ENCODE measurements at places on chromosomes 3 and 15.

GRCh38 chr3:48306290-48306689 is 27.2 kb downstream of the SPINK8 start:
- DNase-seq, result no peak

- no peak for DNase-seq
Observed at GRCh38 chr3:60013241-60013640, 963.4 kb upstream of the CFAP20DC start.

- no peak for DNase-seq
Observed at GRCh38 chr3:12335421-12335820, 46.6 kb downstream of the PPARG start.

DNA sequence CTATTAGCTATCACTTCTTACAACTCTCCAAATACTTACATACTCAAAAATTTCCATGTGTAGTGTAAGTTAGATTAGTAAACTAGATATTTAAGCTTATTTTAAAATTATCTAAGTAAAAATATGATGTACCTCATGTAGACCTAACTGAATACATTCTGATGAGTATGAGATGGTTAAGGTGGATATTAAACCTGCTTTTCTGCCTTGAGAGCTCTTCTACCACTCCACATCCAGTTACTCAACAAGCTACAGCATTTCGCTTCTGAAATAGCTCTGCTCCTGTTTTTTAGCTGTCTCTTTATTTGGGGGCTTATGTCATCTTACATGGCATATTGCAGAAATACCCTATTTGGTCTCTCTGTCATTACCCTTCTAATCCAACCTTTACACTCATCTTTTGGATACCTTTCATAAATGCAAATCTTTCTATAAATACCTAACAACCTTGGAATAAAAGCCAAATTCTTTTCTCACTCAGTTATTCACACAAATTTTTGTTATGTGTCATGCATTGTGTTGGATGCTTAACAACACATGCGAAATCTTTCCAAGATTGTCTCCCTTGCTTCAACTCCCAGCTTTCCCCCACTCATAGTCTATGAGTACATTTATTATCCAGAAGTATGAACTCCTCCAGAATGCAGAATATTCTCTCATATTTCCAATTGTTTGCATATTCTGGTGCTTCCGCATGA is 92.0 kb downstream of the ALCAM start:
- no peak for DNase-seq

- DNase-seq, result no peak
Observed at GRCh38 chr15:58431221-58432149, at the start of gene LIPC. TSS of gene LIPC (plus strand) at chr15:58431991. CDS start at chr15:58432033, 42 bp downstream.

DNA sequence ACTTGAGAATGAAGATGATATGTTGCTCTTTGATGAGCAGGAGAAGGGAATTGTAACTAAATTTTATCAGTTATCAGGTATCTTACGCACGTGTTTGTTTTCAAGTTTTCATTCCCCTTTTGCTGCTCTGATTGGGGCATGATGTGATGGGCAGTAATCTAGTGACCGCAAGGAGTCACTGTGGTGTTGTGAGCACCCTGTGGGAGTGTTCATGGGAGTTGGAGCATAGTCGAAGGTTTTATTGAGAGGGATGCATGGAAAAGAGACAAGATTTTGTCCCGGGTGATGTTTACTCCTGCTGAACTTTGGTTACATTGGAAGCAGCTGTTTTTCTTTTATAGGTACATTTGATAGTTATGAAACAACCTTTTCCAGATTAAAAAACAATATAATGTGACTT is 2.1 kb downstream of the FAN1 start:
- DNase-seq, result no peak

GRCh38 chr15:97903971-97904572 is 56.4 kb upstream of the ARRDC4 start:
- no peak for DNase-seq

GRCh38 chr15:48413304-48413703 is 82.1 kb downstream of the DUT start:
- no peak for DNase-seq

DNA sequence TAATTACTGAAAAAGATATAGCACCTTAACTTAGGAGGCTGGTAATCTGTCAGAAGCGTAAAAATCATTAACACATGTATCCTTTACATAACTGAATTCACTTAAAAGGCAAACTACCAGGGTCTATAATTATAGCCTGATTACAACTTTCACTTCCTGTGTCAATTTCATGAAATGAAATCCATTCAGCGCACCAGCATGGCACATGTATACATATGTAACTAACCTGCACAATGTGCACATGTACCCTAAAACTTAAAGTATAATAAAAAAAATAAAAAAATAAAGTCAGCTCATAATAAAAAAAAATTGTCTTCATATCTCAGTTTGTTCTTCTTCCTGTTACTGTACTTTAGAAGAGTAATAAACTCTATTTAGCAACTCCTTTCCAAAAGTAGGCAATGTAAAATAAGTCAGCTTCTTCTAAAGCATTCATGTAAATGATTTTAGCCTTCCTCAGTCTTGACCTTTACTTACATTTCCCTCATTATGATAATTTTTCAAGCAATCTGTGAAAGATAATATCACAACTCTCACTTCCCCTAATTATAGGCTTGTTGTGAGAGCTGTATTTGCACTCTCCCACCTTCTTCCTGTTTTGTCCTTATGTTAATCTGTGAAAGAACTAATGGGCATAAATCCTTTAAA is 50.1 kb downstream of the KBTBD8 start:
- no peak for DNase-seq

DNA sequence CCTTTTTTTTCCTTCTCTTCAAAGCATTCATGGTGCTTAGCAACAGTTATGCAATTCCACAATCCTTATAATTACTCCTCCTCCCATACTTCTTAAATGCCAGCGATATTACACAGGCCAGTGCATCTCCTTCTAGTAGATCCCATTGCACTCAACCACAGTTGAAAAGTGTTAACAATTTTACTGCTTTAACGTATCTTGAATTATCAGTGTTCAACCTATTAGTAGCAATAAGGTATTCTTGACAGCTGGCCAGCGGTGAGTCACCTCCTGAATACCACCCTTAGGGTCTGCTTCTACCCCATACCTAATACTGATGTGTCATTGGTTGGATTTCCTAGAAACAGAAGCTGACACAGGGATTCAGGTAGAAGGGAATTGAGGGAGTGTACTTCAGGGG is 24.0 kb upstream of the TEX9 start:
- no peak for DNase-seq

- no peak for DNase-seq
Observed at GRCh38 chr3:120956143-120956542, 48.1 kb downstream of the STXBP5L start.
